ENCODE measurements at places on chromosomes 1 and 21.

DNA sequence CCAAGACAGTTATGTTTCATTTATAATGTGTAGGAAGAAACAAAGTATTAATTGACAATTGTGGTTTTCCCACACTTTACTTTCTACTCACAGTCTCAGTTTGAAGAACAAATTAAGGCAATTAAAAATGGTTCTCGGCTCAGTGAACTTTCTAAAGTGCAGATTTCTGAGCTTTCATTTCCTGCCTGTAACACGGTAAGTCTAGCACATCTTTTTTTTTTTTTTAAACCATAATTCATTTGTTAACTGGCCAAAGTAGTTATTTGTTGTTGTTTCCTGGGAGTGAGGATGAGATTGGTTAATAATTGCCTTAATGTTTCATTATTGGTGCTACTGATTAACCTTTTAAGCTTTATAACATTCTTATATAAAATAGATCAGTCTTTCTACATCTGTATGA is 75.1 kb downstream of the VPS26C start:
- DNase-seq = no peak

DNA sequence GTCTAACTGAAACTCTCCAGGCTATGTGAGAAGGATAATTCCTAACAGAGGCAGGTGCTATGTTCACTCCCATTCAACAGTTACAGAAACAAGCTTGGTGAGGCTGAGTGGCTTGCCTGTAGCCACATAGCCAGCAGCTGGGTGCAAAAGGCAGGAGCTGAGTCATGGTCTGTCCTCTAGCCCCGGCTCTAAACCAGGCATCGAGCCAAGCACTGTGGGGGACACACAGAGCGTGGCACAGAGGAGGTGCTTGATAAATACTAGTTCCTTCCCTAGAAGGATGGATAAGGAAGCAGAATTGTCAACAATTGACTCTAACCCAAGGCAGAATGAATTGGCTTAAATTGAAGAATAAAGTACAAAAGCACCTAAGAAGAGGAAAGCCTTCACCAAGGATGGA is 10.4 kb upstream of the KCNA2 start:
- no peak for DNase-seq

DNA sequence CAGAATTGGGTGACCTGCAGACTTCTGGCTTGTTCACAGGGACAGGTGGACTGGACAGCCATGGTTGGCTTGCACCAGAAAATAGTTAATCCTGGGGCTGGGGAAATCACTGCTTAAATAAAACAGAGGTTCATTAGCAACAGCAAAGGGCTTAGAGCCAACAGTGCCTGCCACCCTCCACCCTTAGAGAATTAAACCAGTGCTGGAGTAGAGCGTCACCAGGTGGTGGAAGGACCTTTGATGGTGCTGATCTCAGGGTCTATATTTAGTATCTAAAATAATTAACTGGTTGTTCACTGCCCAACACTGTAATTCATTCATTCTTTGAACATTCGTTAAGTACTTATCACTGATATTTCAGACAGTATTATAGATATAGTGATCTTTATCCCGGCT is 34.7 kb upstream of the PDE9A start:
- DNase-seq = no peak

GRCh38 chr1:53315046-53315445 is 12.8 kb downstream of the LRP8 start:
- DNase-seq = no peak

DNA sequence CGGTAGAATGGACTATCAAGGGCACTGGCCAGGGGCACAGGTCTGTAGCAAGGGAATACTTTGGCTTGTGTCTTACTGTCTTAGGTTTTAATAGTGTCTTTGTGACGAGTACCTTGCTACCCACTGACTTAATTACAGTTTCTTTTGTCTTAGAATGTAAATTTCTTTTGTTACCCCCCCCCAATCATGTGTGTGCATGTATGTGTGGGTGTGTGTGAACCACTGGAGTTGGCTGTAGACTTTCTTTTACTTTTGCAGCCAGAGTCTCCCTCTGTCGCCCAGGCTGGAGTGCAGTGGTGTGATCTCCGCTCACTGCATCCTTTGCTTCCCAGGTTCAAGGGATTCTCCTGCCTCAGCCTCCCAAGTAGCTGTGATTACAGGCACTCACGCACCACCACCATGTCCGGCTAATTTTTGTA is 61.8 kb upstream of the CLDN14 start:
- DNase-seq = no peak

DNA sequence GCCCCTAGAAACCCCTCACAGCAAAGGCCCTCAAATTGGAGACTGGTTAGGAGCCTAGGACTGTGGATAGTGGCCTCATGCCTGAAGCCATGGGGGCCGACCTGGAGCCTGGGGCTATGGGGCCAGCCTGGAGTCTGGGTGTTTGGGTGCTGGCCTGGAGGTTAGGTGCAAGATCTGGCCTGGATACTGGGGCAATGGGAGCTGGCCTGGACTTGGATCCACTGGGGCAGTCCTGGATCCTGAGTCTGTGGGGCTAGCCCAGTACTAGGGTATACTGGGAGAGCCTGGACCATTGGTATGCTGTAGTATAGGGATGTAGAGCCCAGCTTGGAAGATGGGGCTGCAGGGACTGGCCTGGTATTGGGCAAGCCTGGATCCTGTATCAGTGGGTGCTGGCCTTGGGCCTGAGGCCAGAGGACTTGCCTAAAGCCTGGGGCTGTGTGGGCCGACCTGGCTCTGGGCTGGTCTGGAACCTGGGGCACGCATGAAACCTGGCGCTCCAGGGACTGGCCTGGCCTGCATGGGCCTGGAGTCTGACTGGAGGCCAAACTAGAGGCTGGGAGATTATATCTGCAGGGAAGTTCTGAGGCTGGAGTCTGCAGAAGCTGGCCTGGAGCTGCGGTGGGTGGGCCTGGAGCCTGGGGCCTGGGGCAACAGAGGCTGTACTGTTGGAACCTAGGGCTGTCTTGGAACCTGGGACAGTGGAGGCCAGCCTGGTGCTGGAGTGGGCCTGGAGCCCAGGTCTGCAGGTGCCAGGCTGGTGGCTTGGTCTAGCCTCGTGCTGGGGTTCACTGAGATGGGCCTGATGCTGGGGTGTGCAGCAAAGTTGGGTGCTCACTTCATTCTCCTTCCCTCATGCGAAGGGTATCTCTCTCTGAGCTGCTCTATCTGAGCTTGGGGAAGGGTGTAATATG is 12.6 kb upstream of the DENND1B start:
- DNase-seq = no peak

DNA sequence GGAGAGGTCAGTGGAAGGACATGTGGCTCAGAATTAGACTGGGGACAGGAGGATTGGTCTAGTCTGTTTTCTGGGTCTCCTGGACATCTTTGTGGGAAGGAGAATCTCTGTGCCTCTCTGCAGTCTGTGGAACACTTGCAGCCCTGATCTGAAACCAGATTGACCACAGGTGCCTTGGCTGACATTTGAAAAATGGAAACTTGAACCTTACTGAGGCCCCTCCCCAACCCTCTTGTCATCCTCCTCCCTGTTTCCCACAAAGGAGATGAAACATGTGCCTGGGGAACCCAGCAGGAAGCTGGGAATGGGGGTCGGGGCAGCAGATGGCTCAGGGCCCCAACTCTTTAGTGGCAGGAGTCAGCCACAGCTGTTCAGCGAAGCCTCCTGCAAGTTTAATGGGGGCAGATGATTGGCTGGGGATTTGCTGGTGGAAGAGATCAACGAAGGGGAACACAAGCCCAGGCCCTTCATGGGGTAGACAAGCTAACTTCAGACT is 18.1 kb downstream of the VASH2 start:
- DNase-seq = no peak

GRCh38 chr1:29574871-29575270 is 338.5 kb downstream of the PTPRU start:
- DNase-seq = no peak

DNA sequence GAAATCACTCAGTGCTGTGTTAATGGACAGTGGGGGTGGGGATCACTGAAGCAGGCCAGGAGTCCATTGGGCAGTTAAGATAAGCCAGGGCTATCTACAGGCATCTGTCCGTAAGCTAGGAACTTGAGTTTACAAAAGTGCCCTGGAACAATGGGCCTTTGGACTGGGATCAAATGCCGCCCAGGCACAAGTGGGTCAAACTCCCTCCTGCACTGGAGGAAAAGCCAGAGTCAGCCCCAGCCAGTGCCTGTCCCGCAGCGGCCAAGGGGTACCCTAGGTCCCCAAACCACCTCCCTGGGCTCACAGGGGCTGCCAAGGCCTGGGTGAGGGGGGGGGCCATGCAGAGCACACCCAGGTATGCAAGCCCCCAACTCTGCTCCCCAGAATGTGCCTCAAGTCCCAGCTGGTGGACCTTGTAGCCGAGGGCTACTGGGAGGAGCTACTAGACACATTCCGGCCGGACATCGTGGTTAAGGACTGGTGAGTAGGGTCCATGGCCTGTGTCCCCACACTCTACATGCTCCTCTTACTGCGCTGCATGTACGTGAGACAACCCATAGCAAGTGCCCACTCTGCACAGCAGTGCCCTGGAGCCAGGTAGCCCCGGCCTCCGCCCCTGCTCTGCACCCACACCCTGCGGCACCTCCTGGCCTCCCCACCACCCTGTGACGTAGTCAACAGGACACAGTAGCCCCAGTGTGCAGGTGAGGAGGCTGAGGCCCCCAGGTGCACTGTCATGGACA is 7.7 kb downstream of the FBXO6 start:
- no peak for DNase-seq

GRCh38 chr21:35254006-35254764 is 205.1 kb upstream of the RUNX1 start:
- no peak for DNase-seq

DNA sequence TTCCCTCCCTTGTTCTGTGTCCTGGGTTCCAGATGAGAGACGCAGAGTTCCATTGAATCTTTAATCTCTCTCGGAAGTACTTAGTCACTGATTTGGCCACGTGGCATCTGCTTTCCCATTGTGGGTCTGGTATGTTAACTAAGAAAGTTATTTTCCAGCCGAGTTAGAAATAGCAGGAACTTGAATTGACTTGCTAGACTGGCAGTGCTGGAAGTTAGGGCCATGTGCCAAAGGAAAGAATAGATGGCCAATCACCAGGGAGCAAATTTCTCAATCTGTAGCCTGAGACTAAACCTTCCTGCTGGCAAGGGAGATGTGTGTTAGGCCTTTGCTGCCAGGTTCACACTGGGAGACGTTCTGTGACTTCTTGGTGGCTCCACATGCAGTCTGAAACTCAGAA is 24.2 kb upstream of the SLFNL1 start:
- peak; percentile 12 for DNase-seq

GRCh38 chr1:107139833-107140702 is 771 bp upstream of the NTNG1 start:
- DNase-seq = peak; percentile 32

- DNase-seq = no peak
These were observed 7.6 kb downstream of the UBL4B start for GRCh38 chr1:110119843-110120242.

- no peak for DNase-seq
These were observed 110.0 kb downstream of the AMY1C start for GRCh38 chr1:103859721-103860120.

GRCh38 chr1:38625939-38626338 is 233.6 kb downstream of the RRAGC start:
- DNase-seq = no peak

- no peak for DNase-seq
These were observed 32.7 kb upstream of the WASF2 start for GRCh38 chr1:27522432-27523336.

GRCh38 chr1:93619507-93620171 is 62.0 kb downstream of the BCAR3 start:
- DNase-seq = no peak

- no peak for DNase-seq
These were observed 431.9 kb downstream of the MATN1 start for GRCh38 chr1:30291526-30291925.

GRCh38 chr1:147238053-147238902 is 4.2 kb upstream of the CHD1L start:
- DNase-seq = no peak

DNA sequence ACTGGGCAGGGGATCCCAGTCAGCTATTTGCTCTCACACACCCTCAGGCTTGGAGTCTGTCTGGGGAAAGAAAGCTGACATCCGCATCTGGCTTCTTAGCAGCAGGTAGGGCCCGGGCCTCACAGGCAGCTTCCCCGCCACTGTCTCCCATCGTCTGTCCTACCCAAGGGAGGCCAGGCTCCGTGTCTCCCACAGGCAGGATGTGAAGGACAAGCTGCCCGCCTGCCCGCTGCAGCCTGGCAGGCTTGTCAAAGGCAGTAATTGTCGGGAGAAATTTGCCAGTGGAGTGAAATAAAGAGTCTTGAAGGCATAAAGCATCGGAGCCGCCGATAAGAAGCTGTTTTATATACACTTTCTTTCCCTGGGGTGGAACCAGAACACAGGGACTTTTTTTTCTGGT is 44.0 kb upstream of the DISP3 start:
- DNase-seq = no peak

DNA sequence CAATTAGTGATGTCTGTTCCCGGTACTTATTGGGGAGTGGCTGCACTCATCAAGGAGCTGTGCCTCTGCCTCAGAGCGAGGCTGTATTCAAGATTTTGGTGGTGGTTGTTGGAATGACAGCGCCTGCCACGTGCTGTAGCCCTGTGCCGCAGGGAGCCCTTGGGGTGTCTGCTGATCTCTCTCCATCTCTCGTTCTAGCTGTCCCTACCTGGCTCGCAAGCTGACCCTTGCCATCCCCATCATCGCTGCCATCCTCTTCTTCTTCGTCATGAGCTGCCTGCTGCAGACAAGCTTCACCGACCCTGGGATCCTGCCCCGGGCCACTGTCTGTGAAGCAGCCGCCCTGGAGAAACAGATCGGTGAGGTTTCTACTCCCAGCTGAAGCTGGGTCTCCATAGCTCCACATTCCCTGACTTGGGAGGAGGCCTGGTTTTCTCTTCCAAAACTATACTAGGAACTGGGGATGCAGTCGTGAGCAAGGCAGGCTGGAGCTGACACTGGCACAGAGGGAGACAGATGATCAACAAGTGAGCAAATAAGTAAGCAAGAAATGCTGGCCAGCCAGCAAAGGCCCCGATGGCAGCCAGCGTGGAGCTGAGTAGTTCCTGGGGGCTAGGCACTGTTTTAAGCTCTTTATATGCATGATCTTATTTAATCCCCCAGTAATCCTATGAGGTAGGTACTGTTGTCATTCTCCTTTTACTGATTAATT is 5.9 kb downstream of the ZDHHC18 start:
- DNase-seq = no peak

DNA sequence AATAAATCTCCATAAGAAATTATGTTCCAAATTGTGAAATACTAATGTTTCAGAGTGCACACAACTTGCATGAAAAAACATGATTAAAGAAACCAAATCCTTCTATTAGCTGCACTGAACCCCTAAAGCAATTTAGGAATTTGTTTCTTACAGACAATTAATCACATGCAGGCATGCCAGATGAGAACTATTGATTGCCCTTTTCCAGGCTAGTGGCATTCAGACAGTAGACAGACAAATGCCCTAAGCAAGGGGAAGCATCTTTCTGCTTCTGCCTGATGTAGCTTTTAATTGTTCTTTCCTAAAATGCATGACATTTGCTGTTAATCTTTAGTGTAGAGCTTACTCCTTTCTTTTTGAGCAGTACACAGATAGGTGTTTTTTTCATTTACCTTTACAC is 229.5 kb downstream of the DPYD start:
- DNase-seq = no peak

DNA sequence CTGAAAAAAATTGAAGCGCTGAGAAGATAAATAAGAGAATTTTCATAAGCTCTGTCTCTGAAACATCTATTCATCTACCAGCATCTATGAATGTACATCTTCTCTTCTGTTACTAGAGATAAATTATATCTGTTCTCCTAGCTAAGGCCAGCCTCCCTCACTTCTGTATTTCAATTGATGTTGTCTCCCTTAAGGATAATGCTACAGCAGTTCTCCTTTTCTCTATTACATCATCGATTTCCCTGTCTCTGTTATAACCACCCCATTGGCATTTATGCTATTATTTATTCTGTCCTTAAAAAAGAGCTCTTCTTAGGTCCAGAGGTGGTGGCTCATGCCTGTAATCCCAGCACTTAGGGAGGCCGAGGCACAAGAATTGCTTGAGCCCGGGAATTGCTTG is 42.9 kb upstream of the TMCO2 start:
- no peak for DNase-seq

All from globus pallidus (tissue), 1 donor.